Activated CD8-positive, alpha-beta memory T cell treated with anti-CD3 and anti-CD28 coated beads, Interleukin-2, amount 10 ng/mL, durations not matched to agents 7 days and 5 days (primary cell): ENCODE measurements at places on chromosomes 2 and 18. TPM values are rescaled to one million over a fixed set of nuclear protein-coding genes. Genes with fewer than 3 reads are reported as not detected.

Gene ABCG5
- not detected for total RNA-seq

DNA sequence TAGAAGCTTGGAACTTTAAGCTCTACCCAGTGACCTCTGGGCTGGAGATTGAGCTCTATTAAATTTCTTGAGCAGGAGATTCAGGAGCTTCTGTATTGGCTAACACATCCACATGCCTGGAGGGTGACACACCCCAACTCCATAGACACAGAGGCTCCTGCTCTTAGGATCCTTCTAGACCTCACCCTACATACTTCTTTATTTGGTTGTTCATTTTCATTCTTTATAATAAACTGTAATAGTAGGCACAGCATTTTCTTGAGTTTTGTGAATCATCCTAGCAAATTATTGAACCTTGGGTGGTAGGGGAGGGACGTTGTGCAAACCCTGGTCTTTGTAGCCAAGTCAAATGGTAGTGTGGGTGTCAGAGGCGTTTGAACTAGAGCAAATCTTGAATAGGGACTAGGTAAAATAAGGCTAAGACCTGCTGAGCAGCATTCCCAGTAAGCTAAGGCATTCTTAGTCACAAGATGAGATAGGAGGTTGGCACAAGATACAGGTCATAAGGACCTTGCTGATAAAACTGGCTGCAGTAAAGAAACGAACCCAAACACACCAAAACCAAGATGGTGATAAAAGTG is 323.8 kb upstream of the GALNT5 start:
- no peaks in the 10 kb centered on the region for H3K27me3 ChIP-seq
- DNase-seq, result no peak
- H3K36me3 ChIP-seq, result no peaks in the 10 kb centered on the region
- H3K4me1 ChIP-seq, result no peaks in the 10 kb centered on the region
- no peak overlapping the region for H3K27ac ChIP-seq

Gene NDC80
- 101 TPM for total RNA-seq

Gene CAVIN2
- not detected for total RNA-seq

Gene C1QL2
- not detected for total RNA-seq

GRCh38 chr2:51368250-51368649 is 336.3 kb upstream of the NRXN1 start:
- H3K27ac ChIP-seq, result no peak overlapping the region
- DNase-seq, result no peak
- no peak overlapping the region for H3K4me3 ChIP-seq
- no peaks in the 10 kb centered on the region for H3K36me3 ChIP-seq
- no peaks in the 10 kb centered on the region for H3K27me3 ChIP-seq
- no peaks in the 10 kb centered on the region for H3K4me1 ChIP-seq
